ENCODE measurements at places on chromosomes 3 and 15. TPM values are rescaled to one million over a fixed set of nuclear protein-coding genes. Genes with fewer than 3 reads are reported as not detected.

- DNase-seq, result no peak
These were observed 1157.2 kb downstream of the ROBO1 start for GRCh38 chr3:78610462-78611125.

DNA sequence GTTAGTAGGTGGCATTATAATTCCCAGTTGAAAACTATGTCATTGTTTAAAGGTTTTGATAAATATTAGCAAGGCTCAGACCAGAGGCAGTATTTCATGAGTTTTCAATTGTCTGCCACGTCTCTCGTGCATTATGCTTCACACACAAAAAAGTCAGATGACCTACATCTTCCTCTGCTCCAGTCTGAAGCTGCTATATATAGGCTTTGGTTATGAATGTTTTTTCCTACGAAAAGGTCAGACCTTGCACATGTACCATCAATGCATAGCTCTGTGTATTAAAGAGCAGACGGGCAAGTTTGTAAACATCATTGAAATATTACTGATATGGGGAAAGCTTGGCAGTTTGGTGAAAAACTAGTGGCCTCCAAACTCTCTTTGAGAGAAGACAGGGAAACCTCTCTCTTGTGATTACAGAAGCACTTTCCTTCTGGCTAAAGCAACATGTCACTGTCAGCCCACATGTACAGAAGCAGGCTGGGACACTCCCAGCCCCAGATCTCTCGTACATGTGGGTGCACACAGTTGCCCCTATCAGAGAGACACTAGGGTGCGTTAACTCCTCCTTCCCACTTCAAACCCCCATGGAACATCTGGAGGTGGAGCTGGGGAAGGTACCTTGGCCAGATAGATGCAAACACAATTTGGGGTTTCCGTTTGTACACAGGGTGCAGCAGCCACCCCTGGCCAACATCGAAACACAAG is 184.0 kb upstream of the BCL6 start:
- DNase-seq, result no peak

GRCh38 chr3:7504886-7505775 is 644.2 kb downstream of the GRM7 start:
- DNase-seq, result no peak

GRCh38 chr3:54710954-54711353 is 216.9 kb downstream of the LRTM1 start:
- DNase-seq, result no peak

GRCh38 chr3:184842433-184842832 is 30.5 kb downstream of the VPS8 start:
- no peak for DNase-seq

DNA sequence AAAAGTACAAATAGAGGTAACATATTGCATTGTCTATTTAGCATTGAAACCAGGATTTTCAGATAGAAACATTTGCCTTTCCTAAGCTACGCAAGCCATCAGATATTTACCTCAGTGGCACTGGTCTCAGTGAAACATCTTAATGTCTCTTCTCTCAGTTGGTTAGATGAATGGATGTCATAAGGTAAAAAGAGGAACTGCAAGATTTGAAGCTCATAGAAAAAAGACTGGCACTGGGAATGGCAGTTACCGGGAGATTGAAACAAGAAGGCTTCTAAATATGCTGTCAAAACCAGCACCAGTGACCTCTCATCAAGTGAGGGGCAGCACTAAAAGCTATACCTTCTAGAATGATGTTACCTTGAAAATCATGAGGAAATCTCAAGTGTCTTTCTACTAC is 486.4 kb downstream of the FHIT start:
- no peak for DNase-seq

DNA sequence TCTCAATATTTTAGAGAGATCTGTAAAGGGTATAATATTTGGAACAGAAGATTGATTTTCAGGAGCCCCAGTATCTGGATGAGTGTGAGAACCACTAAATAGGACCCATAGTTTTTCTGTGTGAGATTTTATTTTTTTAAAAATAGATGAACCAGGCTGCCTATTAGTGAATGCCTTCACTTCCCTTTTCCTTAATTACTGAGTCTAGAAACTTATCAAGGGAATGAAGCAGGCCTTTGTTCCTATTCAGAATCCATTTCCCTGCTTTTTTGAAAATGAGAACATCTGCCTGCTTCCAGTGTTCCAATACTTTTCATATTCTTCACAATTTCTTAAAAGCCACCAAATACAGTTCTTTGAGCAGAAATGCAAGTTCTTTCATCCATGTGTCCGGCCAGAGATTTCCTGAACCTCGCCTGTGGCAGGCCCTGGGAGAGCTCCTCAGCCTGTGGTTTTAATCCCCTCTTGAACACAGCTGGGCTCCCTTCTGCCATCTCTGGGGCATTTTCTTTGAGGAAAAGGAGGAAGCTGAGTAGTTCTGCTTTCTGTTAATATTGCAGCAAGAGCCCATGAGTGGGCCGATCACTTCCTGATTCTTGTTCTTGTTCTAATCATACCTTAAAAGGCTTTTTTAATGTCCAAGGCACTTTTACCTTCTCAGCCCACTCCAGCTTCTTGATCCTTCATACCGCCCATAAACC is 4.7 kb downstream of the EHD4 start:
- DNase-seq, result no peak

DNA sequence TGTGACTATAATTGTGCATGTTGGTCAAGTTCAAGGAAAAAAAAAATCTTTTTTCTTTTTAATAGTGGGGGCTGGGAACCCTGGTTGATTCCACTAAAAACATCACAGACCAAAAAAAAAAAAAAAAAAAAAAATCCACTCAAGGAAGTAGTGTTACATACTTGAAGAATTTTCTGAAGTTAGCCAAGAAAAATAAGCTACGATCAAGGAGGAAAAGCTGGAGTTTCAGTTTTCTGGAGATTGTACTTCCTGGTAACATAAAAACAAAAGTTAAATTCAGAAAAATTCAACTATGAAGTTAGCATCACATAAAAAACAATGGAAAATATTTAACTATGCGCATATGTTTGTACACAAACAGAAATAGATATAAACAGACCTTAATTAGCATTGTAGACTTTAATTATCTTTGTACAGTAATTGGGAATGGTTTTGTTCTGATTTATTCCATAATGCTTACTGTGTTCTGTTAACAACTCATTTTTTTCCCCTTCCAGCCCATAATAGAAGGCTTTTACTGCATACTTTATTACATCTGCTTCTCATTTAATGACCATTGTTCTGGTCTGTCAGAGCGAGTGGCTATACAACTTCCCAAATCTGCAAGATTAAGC is 194.3 kb downstream of the RORA start:
- no peak for DNase-seq

- DNase-seq, result no peak
These were observed 83.8 kb downstream of the SEMA5B start for GRCh38 chr3:122943828-122944190.

DNA sequence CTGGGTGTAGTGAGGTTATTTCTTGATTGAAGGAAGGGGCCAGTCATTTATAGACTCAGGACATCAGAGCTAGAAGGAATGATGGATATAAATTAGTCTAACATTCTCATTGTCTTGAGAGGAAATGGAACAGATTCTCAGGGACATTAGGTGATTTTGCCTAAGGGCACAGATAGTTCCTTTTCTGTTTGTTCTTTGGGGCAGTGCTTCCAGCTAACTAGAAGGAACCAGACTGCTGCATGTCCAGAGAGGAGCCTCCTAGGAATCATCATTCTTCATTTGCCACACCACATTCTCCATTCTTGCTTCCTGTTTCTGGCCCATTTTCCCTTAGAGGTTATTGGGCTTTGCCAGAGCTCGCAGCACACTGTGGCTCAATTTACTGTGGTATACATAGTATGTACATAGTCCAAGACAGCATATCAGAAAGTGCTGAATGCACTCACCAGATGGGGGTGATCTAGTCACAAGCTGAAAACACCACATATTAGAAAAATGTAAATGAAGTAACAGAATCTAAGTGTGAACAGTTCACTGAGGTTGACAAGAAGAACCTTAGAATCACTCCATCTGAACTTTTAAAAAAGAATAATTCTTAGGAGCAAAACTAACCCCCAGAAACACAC is 62.7 kb upstream of the MYZAP start:
- no peak for DNase-seq

- DNase-seq, result no peak
These were observed 30.5 kb downstream of the NEO1 start for GRCh38 chr15:73082812-73083211.

GRCh38 chr15:85408270-85408746 is 27.9 kb downstream of the AKAP13 start:
- no peak for DNase-seq

DNA sequence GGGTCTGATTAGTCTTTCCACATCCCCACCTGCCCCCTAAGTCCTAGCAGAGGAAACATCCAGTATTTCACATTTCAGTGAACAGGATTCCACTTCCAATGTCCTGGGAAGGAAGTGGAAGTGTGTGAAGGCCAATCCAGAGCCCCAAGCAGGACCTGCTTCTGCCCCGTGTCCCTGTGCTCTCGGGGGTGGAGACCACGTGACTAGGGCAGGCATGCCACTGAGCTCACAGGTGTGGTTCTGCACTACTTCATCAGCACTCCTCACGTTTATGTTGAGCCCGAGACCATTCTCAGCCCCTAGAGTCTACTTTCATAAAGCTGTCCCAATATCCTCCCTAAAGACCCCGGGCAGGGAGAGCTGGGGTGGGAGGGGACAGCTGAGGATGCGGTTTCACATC is 84.3 kb downstream of the RAB11A start:
- DNase-seq, result no peak

KLHL40 gene
- not detected for polyA plus RNA-seq

MYRIP gene
- 1.9 TPM for polyA plus RNA-seq

CNTN3 gene
- 6.0 TPM for polyA plus RNA-seq

CADM2 gene
- 0.70 TPM for polyA plus RNA-seq

Measured in renal cortex interstitium (tissue), 15 donors.